ENCODE measurements at places on chromosomes 13 and 19.

DNA sequence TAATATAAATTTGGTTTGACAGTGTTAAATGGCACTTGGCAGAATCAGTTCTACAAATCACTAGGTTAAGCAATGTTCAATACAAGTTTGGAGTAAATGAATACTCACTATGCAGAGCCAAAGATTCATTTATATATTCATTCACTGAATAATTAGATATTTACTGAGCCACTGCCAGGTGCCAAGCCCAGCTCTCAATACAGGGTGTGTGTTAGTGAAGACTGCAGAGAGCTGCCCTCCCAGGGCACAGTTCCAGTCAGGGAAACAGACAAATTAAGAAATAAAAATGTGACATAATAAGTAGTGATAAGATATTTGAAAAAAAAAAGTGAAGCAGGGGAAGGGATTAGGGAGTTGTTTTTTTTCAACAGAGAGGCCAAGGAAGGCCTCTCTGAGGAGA, 411.7 kb downstream of the KCNRG start:
- DNase-seq: no peak

DNA sequence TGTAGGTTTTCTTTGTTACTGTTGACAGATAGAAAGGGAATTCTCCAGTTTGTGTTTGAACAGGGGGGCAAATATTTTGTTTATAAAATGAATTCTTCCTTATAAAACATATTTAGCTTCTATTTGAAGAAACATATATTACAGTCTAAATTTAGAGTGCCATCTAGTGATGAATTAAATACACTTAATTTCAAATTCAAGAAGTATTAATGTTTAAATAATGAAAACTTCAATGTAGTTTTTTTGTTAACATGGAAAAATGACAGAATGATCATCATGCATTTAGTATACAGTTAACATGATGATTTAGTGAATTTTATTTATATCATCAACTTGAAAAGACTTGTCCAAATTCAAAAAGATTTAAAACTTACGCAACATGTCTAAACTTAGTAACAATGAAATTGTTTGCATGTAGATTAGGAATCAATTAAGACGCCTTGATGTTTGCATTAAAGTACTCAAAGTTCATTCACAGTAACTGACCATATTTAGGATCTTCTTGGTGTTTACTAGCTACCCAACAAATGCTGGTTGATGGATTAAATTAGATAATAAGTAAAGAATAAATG, 765.9 kb upstream of the SLITRK1 start:
- no peak for DNase-seq

GRCh38 chr13:82657471-82657870, 1224.8 kb downstream of the SLITRK1 start:
- DNase-seq: no peak

- no peak for DNase-seq
Measured at GRCh38 chr19:42134535-42135070, 2.4 kb upstream of the POU2F2 start.

- no peak for DNase-seq
Measured at GRCh38 chr13:50691176-50691680, 152.3 kb downstream of the DLEU7 start.

DNA sequence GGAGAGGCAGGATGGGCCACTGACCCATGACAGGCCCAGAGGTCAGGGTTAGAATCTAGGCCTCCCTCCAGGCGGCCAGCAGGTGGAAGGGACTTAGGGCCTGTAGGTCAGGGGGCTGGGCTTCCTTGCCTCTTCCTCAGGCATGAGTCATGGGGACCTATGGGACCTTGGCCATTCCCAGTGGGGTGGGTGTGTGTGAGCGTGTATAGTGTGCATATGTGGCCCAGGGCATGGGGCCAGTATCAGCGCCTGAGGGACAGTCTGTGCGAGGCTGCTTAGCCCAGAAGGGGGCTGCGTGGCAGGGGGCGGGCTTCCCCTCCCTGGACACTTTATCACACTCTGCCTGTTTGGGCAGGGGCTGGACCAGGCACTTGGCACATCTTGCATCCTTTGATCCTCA, 13.3 kb downstream of the KCTD15 start:
- DNase-seq: no peak

DNA sequence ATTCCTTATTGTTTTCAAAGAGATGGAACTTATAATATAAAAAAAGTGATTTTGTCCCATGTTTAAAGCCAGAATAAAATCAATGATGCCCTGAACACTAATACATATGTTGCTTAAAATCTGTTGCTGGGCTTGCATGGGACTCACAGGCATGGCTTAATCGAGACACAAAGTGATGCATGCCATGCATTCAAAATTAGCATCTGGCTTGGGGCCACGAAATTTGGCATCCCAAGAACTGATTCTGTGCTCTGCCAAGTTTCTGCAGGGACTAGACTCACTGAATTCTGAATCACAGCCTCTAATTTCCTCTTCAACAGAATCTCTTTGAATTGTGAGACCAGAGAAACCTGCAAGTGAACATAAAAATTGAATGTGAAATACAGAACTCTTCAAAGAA, 109.2 kb downstream of the PCDH17 start:
- DNase-seq: no peak

DNA sequence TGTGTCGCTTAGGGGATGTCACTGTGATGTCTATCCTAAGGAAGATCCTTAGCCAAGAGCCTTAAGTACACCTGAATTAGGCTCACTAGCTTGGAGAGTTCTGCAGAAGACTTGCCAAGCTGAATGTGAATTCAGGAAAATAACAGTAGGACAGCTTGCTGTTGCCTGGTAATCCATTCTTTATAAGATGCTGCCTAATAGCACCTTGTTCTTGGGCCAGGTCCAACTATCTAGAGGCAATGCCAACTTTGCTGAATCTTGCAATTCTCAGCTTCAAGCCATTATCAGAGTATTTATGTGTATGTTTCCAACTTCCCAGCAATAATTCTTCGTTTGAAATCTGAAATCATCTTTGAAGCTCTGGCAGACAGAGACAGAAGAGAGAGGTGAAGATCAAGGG, 102.8 kb downstream of the PCDH17 start:
- DNase-seq: no peak

- DNase-seq: no peak
Measured at GRCh38 chr13:113497217-113497616, 6.7 kb upstream of the DCUN1D2 start.

- DNase-seq: no peak
Measured at GRCh38 chr19:48878196-48879024, 6.2 kb downstream of the PPP1R15A start.

DNA sequence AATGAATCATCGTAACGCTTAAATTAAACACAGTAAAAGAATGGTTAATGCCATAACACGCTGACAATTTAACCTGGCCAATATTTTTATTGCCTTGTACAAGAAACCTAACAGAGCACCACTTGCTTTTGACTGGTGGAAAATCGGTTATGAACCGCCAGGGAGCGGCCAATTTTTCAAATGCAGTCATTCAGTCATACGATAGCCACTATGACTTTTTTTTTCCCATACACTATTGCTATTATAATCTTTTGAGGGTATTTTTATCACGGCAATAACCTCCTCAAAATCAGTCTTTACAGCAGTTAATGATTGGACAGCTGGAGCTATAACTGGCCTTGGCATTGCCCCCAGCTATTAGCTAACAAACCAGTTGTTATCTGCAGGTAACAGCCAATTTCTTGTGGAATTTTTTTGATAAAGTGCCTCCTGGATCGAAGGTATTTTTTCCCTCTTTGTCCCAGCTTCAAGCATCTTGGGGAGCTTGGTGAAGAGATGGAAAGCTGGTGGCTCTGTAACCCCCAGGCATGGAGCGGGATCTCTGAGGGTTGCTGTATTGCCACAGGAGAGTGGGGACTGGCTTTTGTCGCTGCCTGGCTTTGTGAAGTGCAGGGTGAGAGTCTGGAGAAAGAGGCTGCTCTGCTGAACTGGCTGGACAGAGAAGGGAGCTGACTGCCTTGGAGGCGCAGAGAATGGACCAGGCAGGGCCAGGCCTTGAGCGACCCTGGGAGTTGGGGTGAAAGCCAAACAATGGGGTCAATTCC, 198.4 kb upstream of the ZNF536 start:
- no peak for DNase-seq

DNA sequence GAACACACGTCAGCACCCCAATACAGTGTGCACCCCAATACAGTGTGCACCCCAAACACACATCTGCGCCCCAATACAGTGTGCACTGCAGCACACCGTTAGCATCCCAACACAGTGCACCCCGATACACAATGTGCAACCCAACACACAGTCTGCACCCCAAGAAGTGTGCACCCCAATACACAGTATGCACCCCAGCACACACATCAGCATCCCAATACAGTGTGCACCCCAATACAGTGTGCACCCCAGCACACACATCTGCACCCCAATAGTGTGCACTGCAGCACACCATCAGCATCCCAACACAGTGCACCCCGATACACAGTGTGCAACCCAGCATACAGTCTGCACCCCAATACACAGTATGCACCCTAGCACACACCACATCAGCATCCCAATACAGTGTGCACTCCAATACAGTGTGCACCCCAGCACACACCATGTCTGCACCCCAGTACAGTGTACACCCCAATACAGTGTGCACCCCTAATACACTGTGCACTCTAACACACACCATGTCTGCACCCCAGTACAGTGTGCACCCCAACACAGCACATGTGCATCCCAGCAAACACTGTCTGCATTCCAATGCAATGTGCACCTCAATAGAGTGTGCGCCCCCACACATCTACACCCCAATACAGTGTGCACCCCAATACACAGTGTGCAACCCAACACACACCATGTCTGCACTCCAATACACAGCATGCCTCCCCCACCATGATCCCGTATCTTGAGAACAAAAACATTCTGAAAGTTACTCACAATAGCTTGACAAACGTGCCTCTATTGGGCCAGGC, 855 bp upstream of the CARS2 start:
- DNase-seq: no peak

DNA sequence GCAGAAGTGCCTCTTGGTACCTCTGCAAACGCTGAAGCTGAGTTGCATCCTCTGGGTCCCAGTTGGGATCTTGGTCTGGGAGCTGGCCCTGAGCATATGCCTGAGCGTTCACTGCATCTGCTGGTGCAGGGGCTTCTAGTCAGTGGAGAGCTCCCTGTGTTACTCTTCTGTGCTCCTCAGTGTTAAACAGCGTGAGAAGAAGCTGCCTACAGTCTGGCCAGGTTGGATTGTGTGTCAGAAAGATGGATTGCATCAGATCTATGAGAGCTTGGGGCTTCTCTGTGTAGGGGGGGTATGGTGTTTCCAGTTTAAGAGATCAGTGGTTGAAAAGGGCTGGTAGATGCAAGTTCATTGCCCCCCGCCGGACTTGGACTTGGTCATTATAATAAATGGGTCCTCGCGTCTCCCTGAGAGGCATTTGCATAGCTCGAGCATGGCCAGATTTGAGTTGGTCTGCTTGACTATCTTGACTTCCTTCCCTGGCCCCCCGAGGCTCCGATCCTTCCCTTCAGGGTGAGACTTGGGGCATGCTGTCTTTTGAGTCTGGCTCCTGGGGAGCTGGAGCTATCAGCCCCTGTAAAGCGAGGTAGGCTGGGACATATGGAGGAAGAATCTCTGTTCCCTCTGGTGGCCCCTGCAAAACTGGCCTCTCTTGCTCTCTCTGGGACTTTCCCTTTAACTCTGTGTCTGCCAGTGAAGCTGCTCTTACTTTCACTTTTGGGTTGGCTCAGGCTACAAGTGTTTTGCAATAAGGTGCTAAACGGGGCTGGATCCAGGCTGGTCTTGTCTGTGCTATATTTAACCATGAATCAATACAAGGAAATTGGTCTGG, 52.9 kb downstream of the OR10H4 start:
- DNase-seq: no peak

DNA sequence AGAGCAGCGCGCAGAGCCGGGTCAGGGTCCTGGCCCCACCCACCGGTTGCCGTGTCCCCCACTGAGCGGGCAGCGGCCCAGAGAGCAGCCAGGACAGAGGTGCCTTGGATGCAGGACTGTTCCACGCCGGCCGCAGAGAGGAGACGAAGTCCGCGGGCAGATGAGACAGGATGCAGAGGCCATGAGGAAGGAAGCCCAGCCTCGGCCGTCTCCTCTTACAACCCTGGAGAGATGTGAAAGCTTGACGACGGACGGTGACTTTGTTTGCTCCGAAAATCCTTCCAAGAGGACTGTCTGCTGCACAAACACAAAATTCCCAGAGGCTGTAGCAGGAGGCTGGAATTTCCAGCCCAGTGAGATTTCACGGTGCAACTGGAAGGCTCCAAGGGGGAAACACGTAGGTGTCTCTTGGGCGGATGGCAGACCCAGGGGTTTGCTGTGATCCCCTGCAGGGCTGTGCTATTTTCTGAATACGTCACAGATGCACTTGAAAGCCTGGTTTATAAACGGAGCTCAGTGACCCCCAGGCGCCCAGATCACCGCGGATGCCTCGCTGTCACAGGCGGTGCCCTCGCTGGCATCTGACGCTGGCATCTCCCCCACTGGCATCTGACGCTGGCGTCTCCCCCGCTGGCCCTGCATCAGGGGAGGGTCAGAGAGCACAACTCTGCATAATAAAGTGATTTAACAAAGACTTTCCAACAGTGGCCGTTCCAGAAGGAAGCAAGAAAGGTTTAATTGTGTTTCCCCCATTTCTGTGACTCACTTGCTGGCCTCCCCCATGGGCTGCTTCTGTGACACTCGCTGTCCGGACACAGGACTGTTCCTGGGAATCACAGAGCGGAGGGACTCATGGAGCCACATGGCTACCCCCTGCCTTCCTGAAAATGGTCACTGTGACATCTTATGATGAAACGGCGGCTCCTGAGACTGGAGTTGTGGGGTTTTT, 62.0 kb upstream of the C13orf46 start:
- no peak for DNase-seq

DNA sequence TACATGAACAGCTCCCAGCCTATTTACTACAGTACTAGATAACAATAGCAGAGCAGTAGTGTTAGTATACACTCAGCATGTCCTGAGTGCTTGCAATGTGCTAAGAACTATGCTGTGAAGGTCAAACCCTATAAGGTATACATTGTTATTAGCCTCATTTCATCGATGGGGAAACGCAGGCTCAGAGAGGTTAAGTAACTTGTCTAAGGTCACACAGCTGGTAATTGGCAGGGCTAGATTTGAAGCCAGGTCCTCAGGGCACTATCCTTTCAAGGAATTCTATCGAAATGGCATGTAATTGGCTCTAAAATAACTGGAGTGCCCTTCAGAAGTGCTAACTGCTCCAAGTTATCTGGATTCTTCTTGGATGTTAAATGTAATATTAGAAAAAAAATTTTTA, 295.6 kb downstream of the ZNF536 start:
- DNase-seq: no peak

- no peak for DNase-seq
Measured at GRCh38 chr13:26202365-26202972, 19.6 kb downstream of the RNF6 start.

- no peak for DNase-seq
Measured at GRCh38 chr13:72062566-72062965, 195.6 kb upstream of the DACH1 start.

GRCh38 chr13:41356786-41357185, 45.7 kb downstream of the NAA16 start:
- DNase-seq: peak; percentile 44

- DNase-seq: no peak
Measured at GRCh38 chr13:49140910-49141611, 79.1 kb upstream of the MLNR start.
